ENCODE measurements at places on chromosomes 3 and 15.

DNA sequence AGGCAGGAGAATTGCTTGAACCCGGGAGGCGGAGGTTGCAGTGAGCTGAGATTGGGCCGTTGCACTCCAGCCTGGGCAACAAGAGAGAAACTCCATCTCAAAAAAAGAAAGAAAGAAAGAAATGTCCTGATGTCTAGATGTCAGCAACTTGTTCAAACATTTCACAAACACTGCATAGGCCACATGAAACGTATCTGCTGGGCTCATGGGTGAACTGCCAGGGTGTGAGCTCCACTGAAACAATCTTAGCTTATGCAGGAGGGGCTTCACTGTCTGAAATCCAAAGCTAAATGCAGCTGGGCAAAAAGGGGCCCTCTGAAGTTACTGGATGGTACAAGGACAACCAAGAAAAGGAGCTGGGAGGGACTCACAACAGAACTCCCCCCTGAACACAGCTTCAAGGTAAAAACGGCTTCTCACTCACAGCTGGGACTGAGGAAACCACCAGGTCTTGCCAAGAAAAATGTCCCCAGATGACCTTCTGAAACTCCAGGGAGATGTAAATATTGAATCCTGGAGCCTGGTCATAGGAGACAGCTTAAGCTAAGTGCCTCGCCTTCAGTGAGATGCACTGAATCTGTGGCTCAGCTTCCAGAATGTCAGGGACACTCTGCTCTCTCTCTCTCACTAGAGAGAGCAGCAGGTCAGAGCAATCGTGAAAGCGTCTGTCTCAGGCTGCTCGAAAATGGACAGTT, 31.9 kb downstream of the SEC61A1 start:
- DNase-seq = no peak

GRCh38 chr3:171190668-171191067, 164.1 kb upstream of the SLC2A2 start:
- DNase-seq = no peak

GRCh38 chr3:32336113-32336498, 55.5 kb upstream of the CMTM7 start:
- no peak for DNase-seq

DNA sequence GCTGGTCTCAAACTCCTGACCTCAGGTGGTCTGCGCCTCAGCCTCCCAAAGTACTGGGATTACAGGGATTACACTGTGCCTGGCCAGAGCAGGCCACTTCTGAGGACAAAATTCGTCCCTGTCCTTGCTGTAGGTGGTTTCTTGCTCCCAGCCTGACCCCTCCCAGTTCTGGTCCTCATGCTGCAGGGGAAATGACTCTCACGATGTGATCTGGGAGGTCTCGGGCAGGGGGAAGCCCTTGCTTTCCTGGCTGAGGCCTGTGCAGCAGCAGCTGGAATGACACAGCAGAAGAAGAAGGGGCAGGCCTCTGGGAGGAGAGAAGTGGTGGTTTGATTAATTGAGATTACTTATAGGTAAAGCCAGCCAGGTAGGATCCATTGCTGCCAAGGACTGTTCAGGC, 39.3 kb downstream of the MEGF11 start:
- DNase-seq = no peak

DNA sequence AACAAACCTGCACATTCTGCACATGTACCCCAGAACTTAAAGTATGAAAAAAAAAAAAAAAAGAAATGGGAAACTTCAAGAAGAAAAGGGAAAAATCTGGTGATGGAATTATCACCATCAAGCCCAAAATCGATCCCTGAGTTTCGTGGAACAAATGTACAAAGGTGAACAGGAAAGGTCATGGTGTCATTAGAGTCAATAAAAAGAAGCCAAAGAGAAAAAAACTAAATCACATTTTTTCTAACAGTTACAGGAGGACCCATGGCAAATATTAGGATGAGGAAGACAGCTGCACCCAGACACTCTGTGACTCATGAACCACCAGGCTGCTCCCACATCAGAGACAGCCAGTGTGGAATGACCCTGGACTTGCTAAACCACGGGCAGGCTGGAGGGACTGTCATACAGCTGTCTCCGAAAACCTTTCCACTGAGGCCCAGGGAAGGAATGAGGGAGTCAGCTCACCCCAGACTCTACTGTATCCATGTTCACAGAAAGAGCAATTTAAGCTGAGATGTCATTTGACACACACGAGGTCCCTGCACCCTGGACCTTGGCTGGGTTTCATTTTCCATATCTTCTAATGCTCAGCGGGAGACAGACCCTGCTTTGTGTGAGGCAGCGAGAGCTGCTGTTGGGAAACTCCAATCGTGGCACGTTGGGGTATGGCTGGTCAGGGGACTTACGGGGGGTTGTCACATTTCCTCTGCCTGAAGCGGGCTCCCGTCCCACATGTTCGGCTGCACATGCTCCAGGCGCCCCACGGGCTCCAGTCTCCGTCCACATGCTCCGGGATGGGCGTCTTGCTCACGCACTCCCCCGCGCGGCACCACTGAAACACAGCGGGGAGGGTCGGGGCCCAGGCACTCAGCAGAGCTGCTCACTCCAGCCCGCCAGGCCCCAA, 210.2 kb downstream of the ADAMTS17 start:
- DNase-seq = peak; percentile 48

DNA sequence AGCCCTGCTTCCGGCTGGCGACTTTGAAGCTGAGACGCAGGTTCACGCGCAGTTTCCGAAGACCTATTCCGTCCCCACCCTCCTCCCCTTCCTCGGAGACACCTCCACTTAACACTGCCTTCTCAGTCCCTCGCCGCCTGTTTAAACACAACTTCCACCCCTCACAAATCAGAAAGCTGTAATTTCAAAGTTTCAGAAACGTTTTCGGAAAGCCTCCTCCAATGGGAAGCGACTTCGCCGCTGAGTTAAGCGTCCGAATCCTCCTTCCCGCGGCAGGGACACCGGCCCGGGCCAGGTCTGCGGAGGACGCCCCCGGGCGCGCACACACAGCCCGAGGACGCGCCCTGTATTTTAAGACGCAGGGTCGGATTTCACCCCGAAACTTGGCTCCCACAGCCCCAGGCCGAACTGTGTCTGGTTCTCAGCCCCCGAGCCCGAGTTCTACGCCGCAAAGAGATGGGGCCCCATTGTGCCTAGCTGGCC, 559 bp upstream of the LRRN1 start:
- peak; percentile 53 for DNase-seq

DNA sequence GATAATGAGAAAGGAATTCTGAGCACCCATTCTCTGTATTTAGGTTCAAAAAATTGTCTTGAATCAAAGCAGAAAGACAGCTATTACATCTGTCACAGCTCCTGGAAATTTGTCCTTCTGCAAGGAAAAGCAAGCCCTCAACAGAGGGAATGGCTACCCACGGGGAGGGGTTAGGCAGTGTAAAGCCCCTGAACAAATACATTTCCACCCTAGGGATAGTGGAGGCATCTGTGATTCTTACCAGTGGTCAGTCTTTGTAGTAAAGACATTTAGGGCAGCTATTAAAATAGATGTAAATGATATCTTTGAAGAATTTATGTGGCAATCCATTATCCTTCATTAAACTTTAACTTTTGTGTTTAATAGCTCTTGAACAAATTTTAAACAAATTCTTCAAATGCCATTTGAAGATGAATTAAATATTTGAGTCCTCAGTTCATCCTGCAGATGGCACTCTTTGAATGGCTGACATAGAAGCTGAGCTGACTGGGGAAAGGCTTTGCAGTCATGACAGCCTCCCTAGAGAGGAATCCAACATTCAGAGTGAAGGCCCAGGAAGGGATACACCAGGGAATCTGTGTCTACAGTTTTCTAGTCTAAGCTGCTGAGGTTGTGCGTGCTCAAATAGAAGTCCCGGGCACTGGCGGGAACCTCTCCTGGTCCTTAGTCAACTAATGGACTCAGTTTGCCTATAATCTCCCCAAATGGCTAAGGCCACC, 359.7 kb upstream of the ROPN1 start:
- DNase-seq = peak; percentile 88

GRCh38 chr3:100700708-100701107, 8.6 kb upstream of the TFG start:
- DNase-seq = no peak

DNA sequence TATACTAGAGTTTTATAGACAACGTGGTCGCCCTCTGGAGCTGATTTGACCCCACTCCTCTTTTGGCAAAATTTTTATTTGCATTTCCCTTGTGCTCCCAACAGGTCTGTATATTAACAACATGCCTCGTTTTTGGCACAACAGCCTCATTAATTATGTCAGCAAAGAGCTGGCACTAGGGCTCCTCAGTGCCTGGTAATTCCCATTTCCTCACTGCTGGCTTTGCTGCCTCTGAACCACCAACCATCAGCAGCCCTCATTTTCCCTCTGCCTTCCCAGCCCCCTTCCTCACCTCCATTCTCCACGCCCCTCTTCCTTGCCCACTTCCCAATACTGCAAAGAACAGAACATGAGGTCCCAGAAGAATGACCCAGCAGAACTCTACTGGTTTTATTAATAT, 204.8 kb downstream of the ABHD5 start:
- no peak for DNase-seq

GRCh38 chr15:101545548-101546505, 56.3 kb upstream of the PCSK6 start:
- DNase-seq = no peak

DNA sequence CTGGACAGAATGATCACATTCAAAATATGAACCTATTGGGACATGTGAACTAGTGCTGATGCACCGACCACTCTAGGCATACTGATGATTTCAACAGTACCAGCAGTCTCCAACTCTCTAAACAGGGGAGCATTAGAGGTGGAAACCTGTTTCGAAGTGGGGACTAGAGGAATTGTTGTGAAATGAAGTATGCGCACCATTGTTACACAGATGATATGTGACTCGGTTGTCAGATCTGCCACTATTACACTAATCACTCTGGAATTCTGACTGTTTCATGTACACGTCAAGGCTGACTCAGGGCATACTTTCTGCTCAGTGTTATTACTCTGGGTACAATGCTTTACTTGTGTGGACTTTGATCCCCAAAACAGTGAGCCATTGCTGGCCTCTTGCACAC, 198.2 kb upstream of the UBE2E2 start:
- no peak for DNase-seq

DNA sequence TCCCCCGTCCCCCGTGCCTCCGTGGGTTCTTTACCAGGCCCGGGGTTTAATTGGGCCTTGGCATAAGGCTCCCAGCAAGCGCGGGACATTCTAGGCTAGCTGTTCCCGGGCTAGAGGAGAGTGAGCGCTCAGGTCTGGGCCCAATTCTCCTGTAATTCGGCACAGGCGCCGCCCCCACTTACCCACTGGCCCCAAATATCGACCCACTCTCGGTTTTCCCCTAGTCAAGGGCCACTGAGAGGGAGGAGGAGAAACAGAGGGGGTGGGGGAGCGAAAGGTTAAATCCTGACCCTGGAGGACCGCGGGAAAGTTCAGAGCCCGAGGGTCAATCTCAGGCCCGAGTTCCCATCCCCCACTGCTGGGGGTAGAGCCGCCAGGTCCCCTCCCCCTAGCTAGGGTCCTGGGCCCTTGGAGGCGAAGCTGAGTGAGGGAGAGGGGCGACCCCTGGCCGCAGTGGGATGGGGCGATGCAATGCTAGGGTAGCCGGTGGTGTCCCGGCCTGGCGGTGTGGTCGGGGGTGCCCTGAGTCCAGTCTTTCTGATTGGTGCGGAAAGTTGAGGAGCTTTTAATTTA, 8.5 kb upstream of the ONECUT1 start:
- no peak for DNase-seq

DNA sequence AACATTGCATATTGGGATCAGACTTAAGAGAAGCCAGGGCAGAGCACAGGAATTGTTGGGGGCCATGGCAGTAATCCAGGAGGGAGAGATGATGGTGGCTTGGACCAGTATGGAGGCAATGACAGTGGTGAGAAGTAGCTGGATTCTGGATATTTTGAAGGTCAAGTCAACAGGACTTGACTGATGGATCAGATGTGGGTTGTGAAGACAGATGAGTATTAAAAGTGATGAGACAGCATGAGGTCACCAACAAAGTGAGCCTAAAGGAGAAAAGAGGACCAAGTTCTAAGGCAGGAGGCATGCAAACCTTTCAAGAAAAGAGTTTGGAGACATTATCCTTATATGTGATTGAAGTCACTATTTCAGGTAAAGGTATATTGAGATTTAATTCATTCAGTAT, 56.6 kb upstream of the TIPARP start:
- DNase-seq = no peak

DNA sequence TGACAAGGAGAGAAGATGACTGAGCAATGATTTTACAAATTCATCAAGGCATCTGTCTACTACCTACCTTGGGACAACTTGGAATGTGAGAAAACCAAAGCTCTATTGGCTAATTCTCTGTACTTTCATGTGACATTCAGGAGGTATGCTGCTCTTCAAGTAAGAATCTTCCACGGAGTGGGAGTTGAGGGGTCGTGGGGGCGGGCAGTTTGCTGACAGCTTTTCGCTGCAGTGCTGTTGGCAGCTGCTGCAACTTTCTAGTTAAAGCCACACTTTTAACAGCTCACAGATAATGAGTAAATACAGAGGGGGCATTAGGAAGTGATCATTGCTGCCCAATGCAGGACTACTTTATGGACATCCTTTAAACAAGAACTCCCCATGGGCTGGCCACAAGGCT, 22.3 kb downstream of the CLDN1 start:
- no peak for DNase-seq

DNA sequence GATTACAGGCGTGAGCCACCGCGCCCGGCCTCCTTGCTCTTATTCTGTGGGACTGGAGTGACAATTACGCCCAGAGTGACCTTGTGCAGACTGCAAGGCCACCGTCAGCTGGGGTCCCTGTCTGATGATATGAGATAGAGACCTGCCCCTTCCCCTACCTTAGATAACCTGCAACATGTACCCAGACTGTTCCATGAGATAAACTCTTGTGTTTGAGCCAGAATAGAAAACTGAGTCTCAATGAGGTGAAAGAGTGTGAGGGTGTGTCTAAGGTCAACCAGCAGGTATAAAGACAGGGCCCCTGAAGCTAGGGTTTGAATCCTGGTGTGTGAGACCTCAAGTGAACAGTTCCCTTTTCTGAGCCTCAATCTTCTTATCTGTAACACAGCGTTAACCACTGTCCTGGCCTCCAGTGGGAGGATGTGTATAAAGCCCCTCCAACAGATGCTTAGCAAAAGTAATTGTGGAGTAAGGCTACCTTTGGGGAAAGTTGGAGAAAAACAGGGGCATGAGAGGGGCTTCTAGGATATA, 6.0 kb downstream of the TADA3 start:
- no peak for DNase-seq

GRCh38 chr3:37861620-37862041, at the start of gene CTDSPL:
CTDSPL (plus strand) TSS chr3:37861880; CDS start chr3:37862200, 320 bp downstream.
- DNase-seq = no peak

DNA sequence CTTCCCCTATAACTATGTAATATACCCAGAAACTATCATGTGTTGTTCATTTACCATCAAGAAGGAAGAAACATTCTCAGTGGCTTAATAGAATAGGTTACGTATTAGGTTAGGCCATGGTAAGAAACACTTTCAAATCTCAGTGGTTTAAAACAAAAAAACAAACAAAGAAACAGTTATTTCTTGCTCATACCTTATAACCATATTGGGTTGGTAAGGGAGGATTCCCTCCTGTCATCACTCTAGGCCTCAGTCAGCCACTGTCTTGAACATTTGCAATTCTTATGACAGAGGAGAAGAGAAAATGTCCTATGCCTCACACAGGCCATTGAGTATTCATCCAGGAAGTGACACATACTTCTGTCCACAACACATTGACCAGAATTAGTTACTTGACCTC, 727.7 kb upstream of the NECTIN3 start:
- DNase-seq = no peak

- DNase-seq = no peak
Measured at GRCh38 chr15:82838096-82838735, 28.8 kb downstream of the WHAMM start.

All from NCI-H524 (cell line).